HTR-8/SVneo (cell line): ENCODE measurements at places on chromosomes 5 and 9.

DNA sequence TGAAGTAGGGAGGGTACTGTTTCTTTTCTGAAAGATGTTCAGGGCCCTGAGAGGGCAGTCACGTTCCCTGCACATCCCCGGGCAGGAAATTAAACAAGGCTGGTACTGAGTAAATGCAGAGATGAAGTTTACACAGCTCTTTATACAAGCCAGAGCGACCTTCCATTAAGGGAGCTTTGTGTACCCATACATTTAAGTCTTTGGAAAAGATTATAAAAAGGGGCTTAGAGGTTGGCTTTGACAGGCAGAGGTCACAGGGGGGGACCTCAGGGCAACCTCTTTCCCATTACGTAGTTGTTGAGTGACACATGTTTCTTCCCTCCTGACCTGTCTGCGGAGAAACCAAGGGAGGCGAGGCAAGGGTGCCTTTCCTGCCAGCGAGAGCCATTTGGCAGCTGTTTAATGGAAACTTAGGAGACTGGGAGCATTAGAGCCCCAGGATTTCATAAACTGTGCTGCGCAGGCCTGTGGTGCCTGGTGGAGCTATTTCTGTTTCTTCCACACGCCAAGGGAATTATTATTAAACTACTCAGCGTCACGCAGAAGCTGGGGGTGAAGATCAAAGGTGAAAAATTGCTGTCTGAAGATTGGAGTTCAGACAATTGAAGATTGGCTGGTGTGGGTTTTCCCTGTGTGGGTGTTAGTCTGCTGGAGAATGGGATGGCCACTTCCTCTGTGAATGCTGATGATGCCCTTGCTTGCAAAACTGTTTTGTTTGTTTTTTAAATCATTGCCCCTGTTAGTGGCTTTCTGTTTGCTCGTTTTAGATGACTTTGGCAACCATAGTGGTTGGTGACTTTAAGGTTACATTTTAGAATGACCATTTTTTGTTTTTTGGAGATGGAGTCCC is 3.2 kb upstream of the SMIM32 start:
- DNase-seq, result no peak

DNA sequence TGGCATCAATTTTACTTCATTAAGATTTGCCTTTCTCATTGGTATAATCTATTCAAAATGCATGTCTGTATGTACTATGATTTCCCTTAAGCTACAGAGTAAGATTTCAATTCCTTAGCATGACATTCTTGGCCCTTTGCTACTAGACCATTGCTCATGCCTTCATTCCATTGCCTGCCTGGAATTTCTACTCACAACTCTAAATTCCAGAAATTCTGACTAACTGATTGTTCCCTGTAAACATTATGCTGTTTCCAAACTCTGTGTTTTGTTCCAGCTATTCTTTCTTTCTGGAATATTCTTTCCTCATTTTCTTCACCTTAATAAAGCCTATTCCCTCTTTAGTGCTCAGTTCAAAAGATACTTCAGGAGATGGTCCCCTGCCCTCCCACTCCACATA is 568.8 kb upstream of the SEMA6A start:
- DNase-seq, result no peak

DNA sequence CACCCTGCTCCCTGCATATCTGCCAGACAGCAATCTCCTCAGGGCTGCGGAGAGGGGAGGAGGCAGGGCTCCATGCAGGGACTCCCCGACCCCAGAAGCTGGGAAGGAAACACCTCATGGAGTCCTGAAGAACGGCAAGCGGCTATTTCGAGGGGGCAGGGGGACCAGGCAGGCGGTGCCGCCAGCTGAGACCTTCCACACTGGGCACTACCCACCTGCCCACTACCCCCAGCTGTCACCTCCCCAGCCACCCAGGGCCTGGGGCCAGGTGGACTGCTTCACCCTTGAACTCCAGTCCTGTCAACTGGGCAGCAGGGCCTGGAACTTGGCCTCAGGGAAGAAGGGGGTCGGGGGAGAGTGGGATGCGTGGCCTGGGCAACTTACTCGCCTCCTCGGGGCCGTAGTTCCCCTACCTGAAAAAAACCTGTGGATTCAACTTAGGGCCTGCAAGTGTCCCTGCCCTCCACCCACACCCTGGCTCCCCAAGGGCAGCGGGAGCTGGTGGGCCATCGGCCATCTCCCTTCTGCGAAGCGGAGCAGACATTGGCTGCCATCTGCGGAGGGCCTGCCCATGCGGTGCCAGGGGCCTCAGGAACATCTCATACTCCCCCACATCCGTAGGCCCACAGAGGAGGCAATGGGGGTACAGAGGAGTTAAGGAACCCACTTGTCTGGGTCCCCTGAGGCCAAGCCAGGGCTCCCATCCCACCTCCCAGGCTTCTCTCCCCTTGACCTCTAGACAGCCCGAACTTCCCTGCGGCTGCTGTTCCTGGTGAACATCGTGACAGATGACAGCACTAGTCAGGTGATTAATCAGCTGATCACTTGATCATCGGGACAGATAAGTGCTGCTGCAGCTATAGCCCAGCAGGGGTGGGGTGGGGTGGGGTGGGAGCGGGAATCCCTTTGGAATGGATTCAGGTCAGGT is 18.5 kb upstream of the RALGDS start:
- DNase-seq, result no peak

DNA sequence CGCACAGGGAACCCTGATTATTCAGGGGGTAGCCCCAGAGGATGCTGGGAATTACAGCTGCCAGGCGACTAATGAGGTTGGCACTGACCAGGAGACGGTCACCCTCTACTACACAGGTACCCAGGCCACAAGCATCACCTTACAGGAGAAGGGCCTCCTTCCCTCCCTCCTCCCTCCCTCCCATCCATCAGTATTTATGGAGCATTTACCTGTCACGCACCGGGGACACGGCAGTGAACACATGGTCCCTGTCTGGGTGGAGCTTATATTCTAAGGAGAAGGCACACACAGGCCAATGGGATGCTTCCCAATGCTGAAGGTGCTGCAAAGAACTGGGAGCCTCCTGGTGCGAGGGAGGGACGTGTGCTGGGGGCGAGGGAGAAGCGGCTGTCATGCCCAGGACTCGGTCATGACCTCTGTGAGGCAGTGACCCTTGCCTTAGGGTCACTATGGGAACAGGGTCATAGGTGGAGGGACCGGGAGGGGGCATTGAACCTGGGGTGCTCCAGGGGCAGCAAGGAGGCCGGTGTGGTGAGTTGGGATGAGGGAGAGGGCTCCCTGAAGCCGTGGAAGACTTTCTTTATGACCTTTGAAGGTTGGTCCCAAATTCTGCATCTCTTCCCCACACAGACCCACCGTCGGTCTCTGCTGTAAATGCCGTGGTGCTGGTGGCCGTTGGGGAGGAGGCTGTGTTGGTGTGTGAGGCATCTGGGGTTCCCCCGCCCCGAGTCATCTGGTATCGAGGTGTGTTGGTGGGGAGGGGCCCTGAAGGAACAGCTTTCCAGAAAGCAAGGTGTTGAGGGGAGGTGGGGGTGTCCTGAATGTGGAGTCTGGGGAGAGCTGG is 41.5 kb downstream of the HMCN2 start:
- DNase-seq, result no peak

DNA sequence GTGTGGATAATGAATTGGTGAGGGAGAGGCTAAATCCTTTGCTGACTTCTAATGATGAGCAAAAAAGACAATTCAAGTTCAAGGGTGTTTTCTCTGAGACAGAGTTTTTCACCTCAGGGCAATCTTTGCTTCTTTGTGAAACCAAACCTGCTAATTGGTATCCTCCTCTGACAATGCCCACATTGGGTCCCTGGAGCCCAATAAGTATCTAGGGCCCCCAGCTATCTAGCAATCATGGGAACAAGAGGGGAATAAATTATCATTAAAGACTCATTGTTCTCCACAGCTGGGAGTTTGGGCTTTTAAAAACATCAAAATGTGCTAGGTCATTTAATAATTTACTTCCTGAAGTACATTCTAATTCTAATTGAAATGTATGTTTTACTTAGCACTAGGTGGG is 227.3 kb downstream of the TMEM167A start:
- no peak for DNase-seq

- DNase-seq, result no peak
Observed at GRCh38 chr5:99068944-99069650, 140.3 kb upstream of the CHD1 start.

DNA sequence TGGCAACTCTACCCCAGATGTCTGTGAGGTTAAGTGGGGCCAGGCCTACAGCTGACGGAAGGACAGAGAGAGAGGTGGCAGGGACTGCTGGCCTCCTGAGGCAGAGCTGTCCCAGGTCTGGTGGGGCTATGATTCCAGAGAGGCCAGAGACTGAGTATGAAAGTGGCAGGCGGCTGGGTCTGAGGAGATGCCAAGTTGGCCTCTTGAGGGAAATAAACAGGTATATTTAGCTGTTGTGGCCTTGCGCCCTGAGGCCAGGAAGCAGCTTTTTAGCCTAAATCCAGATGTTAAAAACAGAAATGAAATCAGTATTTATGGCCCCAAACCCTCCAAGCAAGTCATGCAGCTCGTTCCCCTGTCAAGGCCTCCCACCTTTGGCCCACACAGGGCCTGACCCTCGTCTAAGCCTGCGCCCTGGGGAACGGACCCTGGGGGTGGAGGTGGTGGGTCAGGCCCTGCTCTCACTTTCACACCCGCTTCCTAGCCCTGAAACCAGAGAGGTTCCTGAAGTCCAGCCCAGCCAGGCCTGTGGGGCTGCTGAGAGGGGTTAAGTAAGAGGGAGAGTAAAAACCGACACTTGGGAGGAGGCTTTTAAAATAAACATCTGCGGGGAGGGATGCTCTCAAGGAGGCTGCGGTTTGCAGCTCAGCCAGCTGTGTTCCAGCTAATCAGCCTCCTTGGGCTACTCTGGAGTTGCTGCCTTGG is 18.7 kb downstream of the PCDHGC5 start:
- no peak for DNase-seq

GRCh38 chr9:130498298-130498917 is 53.6 kb downstream of the ASS1 start:
- DNase-seq, result no peak

- no peak for DNase-seq
Observed at GRCh38 chr5:96751203-96752169, 56.3 kb downstream of the ERAP1 start.

- peak; percentile 27 for DNase-seq
Observed at GRCh38 chr9:112925058-112925641, 34.5 kb upstream of the SLC46A2 start.

DNA sequence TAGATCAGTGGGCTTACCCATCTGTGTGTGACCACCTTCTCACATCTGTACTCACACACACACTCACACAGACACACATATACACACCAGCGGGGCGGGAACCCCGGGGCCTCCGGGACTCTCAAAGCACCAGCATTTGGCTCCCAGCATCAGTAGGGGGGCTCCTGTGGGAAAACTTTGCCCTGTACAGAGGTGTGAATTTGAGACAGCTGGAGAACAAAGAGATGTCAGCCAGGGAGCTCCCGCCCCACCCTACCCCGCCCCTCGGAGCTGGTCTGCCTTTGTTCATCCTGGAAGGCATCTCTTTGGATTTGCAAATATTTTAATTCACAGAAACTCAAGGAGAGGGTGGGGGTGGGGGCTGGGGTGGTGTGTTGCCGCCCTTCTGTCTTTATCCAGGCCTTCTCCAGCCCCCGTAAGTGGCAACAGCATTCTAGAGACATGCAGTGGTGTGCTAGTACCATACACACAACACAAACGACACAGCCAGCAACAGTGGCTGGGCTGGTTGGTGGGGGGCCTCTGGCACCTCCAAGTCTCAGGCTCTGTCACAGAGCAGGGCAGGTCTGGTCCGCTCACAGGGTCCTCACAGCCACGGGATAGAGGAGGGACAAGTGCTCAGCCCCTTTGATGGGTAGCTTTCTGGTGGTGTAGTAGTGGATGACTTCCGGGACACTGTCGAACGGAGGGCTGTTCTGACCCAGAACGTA is 15.5 kb upstream of the SLC25A51 start:
- DNase-seq, result no peak

DNA sequence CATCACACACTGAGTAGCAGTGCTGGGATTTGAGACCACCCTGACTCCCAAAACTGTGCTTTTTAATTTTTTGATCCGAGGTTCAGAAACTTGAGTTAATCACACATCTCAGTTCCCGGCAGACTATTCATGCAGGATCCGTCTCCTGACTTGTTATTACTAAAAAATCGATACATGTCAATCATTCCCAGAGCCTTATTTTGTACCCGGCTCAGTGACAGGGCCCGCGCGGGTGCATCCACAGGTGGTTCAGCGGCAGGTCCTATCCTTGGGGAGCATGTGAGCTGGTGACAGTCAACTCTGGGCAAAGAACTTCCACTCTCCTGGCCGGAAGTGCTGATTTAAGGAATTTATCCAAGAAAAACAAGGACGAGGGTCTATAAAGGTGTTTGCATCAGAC is 95.9 kb upstream of the MVB12B start:
- no peak for DNase-seq

- DNase-seq, result no peak
Observed at GRCh38 chr5:124527220-124527991, 219.0 kb downstream of the ZNF608 start.

DNA sequence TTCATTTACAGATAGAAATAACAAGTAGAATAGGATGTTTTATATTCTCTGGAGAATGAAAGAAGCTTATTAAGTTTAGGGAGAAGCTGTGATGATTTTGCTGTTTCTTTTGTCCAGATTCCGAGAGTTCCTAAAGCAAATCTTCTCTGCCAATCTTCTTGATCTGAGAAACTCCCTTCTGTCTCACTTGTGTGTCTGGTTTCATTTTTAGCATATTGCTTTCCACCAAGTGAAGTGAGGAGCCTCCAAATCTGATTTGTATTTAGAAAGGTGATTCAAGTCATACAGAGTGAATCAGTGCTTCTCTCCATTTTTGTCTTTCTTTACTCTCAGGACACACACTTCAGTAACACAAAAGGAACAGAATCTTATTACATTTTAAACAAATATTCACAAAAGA is 48.4 kb downstream of the STX17 start:
- DNase-seq, result no peak

- no peak for DNase-seq
Observed at GRCh38 chr9:135065804-135066203, 21.7 kb upstream of the OLFM1 start.

- no peak for DNase-seq
Observed at GRCh38 chr5:65672796-65673195, 48.0 kb downstream of the SHLD3 start.

DNA sequence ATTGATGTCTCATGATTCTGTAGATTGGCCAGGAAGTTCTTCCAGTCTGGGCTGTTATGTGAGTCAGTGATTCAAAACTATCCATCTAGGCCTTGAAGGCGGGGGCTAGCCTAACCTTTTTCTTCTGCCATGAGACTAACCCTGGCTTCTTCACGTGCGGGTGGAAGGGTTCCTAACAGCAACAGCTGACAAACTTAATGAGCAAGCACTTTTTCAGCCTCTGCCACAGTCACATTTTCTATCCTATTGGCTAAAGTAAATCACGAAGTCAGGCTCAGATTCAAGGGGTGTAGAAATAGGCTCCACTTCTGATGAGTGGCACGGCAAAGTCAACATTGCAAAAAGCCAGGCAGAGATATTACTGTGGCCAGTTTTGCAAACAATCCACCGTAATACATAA is 68.4 kb downstream of the STK32A start:
- no peak for DNase-seq

DNA sequence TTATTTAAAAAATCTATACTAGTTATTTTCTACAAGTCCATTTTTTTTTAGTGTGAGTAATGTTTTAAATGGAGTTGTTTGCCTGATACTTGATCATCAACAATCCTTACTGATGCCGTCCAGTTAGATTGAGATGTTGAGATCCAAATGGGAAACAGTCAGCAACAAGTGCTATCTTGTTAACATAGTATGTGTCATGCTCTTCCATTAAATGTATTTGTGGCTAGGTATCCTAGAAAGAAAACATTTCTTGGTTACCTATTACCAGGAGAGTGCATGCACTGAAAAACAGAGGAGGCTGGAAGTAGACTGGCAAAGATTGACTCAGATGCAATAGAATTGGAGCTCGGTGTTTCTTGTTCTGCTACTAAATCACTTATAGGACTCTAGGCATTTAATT is 123.4 kb upstream of the MAN2A1 start:
- no peak for DNase-seq

- no peak for DNase-seq
Observed at GRCh38 chr5:88404405-88404804, 135.8 kb upstream of the TMEM161B start.
